ENCODE measurements at places on chromosomes 5 and 9.
A peak's percentile ranks its signal among the peaks of the same experiment; 100 is the strongest.

- no peaks in the 10 kb centered on the region for H3K36me3 ChIP-seq
- no peak for DNase-seq
- no peak overlapping the region for H3K27ac ChIP-seq
- no peaks in the 10 kb centered on the region for H3K4me1 ChIP-seq
- H3K27me3 ChIP-seq = no peaks in the 10 kb centered on the region
Observed at GRCh38 chr9:18114559-18115475, 359.1 kb upstream of the ADAMTSL1 start.

DNA sequence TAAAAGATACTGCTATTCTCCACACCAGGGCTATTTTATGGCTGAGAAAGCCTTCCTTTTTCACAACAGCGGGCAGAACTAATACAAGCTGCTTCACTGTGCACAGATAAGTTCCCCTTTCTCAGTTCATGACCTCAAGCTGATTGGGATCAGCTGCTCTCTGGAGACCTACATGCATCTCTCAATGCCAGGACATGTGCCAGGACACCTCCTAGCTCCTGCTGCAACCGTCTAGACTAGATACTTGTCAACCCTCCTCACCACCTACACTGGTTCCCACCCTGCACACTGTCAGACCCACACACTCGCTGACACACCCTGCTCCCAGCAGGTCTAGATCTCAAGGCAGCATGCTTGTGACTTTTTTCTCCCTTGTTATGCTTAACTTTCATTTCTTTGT, 39.8 kb downstream of the STARD4 start:
- H3K27ac ChIP-seq = peak overlapping the region; percentile 26
- H3K4me3 ChIP-seq = no peak overlapping the region
- peaks cover 14% of the 10 kb centered on the region for H3K36me3 ChIP-seq
- no peak for DNase-seq
- H3K4me1 ChIP-seq = no peaks in the 10 kb centered on the region
- H3K27me3 ChIP-seq = no peaks in the 10 kb centered on the region

GRCh38 chr5:90301248-90301647, 108.3 kb downstream of the CETN3 start:
- H3K36me3 ChIP-seq = no peaks in the 10 kb centered on the region
- H3K27ac ChIP-seq = no peak overlapping the region
- no peaks in the 10 kb centered on the region for H3K4me1 ChIP-seq
- DNase-seq = no peak
- no peak overlapping the region for H3K4me3 ChIP-seq

DNA sequence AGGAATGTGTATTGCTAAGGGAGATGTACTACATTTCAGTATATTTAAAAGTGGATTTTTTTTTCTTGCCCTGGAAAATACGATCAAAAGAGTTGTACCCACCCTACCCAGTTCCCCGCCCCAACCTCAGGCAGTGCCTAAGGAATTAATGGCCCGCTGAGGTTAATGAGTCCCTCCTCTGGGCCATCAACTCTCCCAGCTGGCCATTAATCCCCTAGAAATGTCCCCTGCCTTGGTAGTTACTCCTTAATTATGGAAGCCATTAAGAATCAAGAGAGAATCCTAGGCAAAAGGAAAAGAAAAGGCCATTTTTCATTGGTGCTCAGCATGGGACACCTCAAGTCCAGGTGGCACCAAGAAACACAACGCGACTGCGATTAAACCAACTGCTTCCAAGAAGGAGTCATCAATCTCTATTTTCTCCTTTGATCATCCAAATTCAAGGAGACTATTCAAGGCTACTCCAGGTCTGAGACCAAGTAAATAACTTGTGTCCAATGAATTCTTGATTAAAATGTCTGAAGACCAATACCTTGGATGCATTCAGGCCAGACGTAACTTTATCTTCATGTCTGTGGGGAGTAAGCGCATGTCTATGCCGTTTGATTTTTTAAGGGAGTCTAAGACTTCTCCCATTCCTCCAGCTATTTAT, 1962.2 kb upstream of the WWC1 start:
- H3K27ac ChIP-seq = no peak overlapping the region
- no peaks in the 10 kb centered on the region for H3K27me3 ChIP-seq
- DNase-seq = no peak
- no peaks in the 10 kb centered on the region for H3K36me3 ChIP-seq

- H3K4me3 ChIP-seq = no peak overlapping the region
- H3K27me3 ChIP-seq = peaks cover 9% of the 10 kb centered on the region
- H3K4me1 ChIP-seq = no peaks in the 10 kb centered on the region
- no peak overlapping the region for H3K27ac ChIP-seq
- H3K36me3 ChIP-seq = no peaks in the 10 kb centered on the region
Observed at GRCh38 chr5:58751222-58751837, 168.5 kb downstream of the RAB3C start.

DNA sequence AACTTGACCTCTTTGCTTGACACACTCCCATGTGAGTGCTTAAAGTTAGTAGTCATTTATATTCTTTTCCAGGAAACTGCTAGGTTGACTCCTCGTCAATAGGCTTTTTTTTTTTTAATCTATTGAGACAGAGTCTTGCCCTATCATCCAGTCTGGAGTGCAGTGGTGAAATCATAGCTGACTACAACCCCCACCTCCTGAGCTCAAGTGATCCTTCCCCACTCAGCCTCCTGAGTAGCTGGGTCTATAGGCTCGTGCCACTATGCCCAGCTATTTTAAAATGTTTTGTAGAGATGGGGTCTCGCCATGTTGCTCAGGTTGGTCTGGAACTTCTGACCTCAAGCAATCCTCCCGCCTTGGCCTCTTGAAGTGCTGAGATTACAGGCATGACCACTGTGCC, 34.9 kb downstream of the DMRT1 start:
- DNase-seq = no peak
- no peak overlapping the region for H3K4me3 ChIP-seq
- H3K36me3 ChIP-seq = no peaks in the 10 kb centered on the region
- peaks cover 32% of the 10 kb centered on the region for H3K27me3 ChIP-seq

- H3K27ac ChIP-seq = no peak overlapping the region
- H3K27me3 ChIP-seq = no peaks in the 10 kb centered on the region
- H3K4me3 ChIP-seq = no peak overlapping the region
- no peak for DNase-seq
- H3K36me3 ChIP-seq = no peaks in the 10 kb centered on the region
Observed at GRCh38 chr5:89968958-89969381, 440.6 kb downstream of the CETN3 start.

DNA sequence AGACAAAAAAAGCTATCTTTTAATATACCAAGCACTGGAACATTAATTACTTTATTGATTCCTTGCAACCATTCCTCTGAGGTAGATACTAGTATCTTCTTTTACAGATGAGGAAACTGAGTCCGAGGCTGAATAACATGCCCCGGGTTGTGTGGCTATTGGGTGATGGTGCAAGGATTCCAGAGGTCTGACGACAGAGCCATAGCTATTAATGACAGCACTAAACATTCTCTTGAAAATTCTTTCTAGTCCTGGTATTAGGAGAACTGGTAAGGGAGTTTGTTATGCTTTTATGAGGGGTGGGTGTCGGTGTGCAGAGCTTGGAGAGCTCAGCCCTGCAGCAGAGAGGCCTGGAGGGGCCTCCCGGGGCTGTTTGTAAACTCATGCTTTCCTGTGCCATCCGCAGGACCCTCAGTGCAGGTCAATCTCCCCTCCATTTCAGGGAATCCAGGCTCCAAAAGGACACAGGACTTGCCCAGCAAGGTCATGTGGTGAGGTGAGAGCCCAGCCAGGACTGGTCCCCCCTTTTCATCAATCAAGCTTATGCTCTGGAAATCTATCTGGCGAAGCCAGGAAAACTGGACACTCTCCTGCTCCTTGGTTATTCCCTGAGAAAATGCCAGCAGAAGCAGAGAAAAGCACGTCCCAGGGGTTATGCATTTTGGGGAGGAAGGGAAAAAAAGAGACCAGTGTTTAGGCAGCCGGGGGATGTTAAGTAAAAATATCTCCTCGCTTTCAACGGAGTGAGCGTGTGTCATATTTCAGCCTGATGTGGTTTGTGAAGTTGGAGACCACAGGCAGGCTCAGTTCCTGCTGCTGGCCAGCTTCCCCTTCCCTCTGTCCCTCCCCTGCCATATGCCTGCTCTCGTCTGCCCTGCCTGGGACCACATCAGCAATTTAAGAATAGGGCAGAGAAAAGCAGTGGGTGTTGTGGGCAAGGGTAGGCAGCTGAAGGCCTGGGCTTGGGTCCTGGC, 3.7 kb downstream of the GSN start:
- no peak for DNase-seq
- H3K27ac ChIP-seq = no peak overlapping the region
- no peaks in the 10 kb centered on the region for H3K27me3 ChIP-seq
- no peaks in the 10 kb centered on the region for H3K36me3 ChIP-seq
- H3K4me3 ChIP-seq = no peak overlapping the region

- peaks cover under 1% of the 10 kb centered on the region for H3K27me3 ChIP-seq
- H3K4me1 ChIP-seq = peaks cover 15% of the 10 kb centered on the region
- no peak for DNase-seq
- H3K27ac ChIP-seq = peak overlapping the region; percentile 93
Observed at GRCh38 chr9:133686642-133687575, 50.7 kb downstream of the DBH start.

GRCh38 chr5:62093976-62094375, 212.0 kb upstream of the KIF2A start:
- H3K4me3 ChIP-seq = peak overlapping the region; percentile 44
- no peaks in the 10 kb centered on the region for H3K36me3 ChIP-seq
- H3K27me3 ChIP-seq = peaks cover 9% of the 10 kb centered on the region
- no peak for DNase-seq

GRCh38 chr9:136784249-136784996, 6.7 kb upstream of the TMEM141 start:
- H3K36me3 ChIP-seq = no peaks in the 10 kb centered on the region
- no peak for DNase-seq
- peaks cover 8% of the 10 kb centered on the region for H3K4me1 ChIP-seq
- H3K4me3 ChIP-seq = no peak overlapping the region
- H3K27ac ChIP-seq = no peak overlapping the region
